ENCODE measurements at places on chromosomes 1 and 21.

GRCh38 chr1:55423376-55423775 lies 208.2 kb upstream of the USP24 start:
- DNase-seq, result no peak

DNA sequence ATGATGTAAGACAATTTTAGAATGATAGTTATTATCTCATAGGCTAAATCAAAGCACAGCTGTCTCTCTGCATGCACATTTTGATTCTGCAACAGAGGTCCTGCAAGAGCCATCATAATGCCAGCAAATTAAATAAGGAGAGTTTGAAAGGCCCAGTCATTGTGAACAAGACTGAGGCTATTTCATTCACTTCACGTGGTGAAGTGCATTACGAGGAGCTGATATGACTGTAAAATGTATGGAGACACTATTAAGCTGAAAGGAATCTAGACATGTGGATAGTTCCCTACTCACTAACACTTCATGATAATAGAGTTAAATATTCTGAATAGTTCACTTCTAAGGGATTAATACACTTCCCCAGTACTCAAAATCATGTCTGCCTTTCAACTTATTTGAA lies 299.0 kb downstream of the SMYD3 start:
- DNase-seq, result no peak

DNA sequence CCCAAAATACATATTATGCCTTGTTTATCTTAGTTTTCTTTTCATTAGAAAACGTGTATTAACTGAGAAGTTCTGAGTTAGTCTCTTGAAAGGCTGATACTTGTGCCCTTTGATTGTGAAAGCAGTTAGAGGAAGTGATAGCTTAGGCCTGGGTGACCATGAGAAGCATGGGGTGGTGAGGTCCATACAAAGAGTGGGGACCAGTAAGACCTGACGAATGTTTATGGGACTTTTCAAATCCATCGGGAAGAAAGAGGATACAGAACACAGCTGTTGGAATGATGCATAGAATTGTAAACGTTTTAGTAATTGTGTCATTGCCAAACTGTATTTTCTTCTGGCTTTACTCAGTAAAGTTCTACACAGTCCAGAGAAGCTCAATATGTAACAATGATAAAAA lies 259.8 kb downstream of the LMO4 start:
- no peak for DNase-seq

DNA sequence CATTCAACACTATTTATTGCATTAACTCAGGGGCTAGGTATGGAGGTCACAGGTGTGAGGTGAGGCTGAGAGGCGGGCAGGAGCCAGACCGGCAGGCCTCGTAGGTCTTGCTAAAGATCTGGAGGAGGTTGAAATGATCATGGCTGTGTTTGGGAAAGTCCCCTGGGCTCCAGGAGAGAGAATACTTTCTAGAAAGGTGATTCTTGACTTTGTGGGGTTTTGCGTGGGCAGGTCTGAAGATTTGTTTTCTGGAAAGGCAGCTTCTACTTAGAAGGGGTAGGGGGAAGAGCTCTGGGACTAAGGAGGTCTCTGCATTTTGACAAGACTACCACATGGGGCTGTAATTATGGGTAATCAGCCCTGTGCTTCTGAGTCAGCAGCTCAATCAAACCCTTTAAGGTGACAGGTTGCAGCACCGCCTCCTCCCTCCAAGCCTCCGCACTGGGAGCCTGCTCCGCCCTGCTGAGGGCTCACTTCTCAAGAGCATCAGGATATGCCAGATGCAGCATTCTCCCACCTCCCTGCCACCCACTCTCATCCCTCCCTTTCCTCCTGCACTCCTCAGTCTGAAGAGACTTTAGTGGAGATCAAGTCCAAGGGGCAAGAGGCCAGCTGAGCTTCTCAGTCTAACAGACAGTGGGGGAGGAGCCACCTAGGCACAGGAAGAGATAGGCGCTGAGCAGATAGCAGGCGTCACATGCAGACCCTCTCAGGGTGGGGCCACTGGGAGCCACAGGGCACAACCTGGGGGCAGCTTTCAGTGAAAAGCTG lies 30.5 kb downstream of the SLC30A1 start:
- no peak for DNase-seq

DNA sequence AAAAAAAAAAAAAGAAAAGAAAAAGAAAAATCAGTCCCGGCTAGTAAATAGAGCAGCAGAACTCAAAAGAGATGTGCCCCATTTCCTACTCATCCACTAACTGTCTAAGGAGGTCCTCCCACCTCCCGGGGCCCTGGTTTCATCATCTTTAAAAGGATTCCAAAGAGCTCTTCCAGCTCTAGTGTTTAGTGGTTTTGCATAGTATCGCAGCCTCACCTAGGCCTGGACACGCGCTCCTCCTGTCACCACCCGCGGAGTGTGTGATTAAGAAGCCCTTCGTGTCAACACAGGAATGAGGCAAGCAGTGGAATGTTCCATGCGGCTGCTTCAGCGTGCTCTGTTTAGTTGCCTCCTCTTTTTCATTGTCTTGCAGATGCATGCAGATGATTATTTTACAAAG lies 49.0 kb downstream of the LBR start:
- no peak for DNase-seq

DNA sequence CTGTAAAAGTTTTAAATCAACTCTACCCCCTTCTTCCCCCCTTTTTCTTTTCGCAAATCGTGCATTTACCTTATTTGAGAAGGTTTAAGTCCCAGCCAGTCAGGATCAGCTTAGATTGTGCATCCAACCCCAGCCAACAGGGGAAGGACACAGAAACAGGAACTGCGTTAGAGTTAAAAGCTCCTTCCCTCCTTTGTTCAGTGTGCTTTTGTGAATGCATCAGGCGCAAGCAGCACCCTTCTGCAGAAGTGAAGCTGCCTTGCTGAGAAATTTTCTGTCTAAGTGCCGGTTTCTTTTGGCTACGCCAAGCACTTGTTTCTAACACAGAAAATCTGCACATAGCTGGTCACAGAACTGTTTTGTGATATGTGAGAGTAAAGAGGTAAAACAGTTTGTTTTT lies 56.2 kb upstream of the PRRC2C start:
- no peak for DNase-seq

- no peak for DNase-seq
These were observed 122.3 kb downstream of the TGFB2 start for GRCh38 chr1:218467101-218468072.

DNA sequence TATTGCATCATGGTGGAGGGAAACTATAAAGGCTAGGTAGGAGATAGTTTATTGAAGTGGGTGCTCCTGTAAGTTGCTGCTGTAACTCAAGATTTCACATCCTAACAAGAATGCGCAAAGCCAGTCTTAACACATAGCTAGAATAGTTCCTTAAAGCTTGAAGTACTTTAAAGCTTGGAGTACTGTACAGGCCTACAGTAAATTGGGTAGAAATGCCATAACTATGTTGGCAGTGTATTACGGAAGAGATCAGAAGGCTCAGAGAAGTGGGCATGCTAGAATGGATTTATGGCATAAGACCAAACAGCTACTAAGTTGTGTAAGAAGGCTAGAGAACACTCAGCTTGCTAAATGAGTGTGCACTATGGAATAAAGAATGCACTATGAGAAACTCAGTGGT lies 44.5 kb downstream of the DMRTA2 start:
- no peak for DNase-seq
